ENCODE measurements at places on chromosomes 7 and 10.

- DNase-seq, result no peak
Measured at GRCh38 chr10:17768496-17768895, 16.5 kb downstream of the TMEM236 start.

DNA sequence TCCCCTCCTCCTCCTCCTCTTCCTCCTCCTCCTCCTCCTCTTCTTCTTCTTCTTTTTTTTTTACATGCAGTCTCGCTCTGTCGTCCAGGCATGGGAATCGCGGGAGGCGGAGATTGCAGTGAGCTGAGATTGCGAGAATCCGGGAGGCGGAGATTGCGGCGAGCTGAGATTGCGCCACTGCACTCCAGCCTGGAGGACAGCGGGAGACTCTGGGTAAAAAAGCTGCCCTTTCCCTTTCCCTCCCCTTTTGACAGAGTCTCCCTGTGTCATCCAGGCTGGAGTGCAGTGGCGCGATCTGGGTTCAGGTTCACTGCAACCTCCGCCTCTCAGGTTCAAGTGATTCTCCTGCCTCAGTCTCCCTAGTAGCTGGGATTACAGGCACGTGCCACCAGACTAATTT, 168.1 kb upstream of the MALRD1 start:
- no peak for DNase-seq

DNA sequence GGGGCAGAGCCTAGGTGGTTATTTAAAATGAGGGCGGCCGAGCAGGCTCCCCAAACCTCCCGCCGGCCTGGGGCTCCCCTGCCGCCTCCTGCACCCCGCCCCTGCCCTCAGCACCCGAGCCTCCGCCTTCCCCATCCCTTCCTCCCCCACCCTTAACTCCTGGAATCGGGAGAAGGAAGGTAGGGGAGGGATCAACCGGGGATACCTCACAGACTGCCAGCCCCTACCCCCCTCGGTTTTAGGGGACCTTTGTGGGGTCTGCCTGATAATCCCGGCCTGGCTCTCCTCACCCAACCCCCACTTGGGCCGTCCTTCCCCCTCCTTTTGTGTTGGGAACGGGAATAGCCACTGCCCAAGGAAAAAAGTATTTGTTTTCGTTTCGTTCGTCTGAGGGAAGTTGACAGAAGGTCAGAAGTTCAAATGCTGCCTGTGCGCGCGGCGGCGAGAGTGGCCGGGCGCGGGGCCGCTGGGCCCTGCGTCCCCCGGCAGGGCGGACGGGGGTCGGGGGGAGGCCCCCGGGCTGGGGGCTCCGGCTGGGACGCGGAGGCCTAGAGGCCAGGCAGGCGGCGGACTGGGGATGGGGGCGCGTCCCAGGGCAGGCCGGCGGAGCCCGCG, 2.8 kb downstream of the SHH start:
- no peak for DNase-seq

GRCh38 chr10:6689036-6689435, 109.0 kb upstream of the PRKCQ start:
- no peak for DNase-seq

GRCh38 chr7:2280424-2280823, 33.8 kb downstream of the SNX8 start:
- no peak for DNase-seq

GRCh38 chr7:28773423-28774145, 184.5 kb downstream of the TRIL start:
- DNase-seq, result no peak

DNA sequence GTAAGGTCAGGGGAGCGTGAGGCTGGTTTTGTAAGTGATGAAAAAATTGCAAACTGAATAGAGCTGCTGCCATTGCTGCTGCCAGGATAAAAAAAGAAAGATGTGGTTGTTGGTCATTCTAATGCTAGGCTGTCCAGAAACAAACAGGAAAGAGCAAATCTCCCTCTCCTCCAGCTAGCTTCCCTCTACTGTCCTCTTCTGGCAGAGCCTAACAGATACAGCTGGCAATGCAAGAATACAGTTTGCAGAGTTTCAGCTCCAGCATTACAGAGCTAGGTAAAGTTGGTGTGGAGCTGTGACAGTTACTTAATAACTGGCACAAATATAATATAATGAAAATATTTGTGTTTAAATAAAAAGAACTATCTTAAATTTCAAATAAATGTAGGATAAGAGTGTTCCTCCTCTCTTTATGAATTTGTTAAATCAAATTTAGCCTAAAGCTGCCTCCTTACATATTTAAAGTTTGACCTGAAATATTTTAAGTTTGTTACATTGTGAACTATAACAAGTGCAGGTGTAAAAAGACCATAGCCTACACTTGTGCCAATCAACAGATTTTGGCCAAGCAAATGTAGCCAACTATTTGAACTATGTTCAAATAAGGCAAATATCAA, 407.7 kb downstream of the SH2D4B start:
- no peak for DNase-seq
